Stimulated activated CD4-positive, alpha-beta T cell treated with anti-CD3 and anti-CD28 coated beads, Interleukin-15, amount 100 ng/mL, for 1 hour (primary cell): ENCODE measurements at places on chromosomes 4 and X.

- DNase-seq, result no peak
Observed at GRCh38 chr4:123976285-123976684, 579.7 kb downstream of the SPRY1 start.

DNA sequence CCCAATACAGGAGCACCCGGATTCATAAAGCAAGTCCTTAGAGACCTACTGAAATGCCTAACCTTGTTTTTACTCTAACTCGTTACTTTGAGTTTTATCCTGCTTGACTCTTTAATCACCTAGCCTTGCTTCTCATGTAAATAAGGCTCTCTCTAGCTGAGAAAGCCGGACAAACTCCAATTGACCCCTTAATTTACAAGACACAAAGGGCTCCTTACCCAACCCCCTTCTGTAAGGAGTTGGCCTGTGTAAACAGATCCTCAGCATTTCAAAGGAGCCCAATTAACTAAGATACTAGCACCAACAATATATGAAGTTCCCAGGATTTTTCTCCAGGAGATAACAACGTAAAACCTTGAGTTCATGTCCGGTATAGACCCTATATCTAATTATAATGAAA is 61.7 kb downstream of the CT47B1 start:
- DNase-seq, result no peak

GRCh38 chr4:79044141-79044659 is 105.0 kb upstream of the PAQR3 start:
- DNase-seq, result no peak

GRCh38 chr4:8637456-8637984 is 45.0 kb downstream of the CPZ start:
- DNase-seq, result no peak

DNA sequence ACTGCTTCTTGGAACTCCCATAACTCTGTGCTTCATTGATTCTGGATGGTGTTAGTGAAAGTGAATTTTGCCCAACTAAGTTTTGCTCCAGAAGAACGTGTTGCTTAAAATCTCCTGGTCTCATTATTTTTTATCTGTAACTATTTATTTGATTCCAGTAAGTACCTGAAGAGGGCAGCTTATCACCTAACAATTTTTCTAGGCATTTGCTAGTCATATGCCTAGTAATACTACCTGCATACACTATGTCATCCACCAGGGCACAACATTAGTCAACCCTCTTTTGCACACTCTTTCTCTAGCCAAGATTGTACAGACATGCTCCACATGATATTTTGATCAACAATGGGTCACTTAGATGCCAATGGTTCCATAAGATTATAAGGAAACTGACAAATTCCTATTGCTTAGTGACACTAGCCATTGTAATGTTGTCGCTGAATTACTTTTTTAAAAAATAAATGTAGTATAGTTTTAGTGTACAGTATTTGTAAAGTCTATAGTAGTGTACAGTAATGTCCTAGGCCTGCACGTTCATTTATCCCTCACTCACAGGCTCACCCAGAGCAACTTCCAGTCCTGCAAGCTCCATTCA is 499.9 kb upstream of the AADAT start:
- DNase-seq, result no peak

DNA sequence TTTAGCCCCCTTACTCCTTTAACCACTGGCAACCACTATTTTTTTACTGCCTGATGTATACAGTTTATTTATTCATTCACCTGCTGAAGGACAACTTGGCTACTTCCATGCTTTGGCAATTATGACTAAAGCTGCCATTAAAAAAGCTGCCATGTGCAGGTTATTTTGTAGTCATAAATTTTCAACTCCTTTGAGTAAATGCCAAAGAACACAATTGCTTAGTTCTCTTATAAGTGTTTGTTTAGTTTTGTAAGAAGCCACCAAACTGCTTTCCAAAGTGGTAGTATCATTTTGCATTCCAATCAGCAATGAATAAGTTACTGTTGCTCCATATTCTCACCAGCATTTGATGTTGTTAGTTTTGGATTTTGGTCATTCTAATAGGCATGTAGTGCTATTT is 1831.8 kb downstream of the PCDH7 start:
- DNase-seq, result no peak
